Central memory CD4-positive, alpha-beta T cell (primary cell): ENCODE measurements at places on chromosomes 3 and 15.
A peak's percentile ranks its signal among the peaks of the same experiment; 100 is the strongest.

DNA sequence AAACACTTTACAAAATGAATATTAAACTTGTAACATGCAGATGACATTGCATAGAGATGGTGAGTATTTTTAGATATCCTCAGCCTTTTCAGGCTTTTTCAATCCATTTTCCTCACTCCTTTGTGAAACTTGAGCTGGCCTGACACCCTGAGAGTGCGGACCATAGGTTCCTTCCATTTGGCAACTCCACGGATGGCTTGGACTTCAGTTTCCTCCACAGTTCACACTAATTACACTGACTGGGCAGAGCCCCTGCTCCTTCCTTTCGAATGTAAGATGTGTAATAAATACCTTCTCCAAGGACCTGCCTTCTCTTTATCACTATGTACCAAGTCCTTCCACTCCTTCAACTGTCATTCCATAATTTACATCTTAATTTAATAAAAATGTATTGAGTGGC, 141.7 kb upstream of the LRIG1 start:
- no peak for DNase-seq

DNA sequence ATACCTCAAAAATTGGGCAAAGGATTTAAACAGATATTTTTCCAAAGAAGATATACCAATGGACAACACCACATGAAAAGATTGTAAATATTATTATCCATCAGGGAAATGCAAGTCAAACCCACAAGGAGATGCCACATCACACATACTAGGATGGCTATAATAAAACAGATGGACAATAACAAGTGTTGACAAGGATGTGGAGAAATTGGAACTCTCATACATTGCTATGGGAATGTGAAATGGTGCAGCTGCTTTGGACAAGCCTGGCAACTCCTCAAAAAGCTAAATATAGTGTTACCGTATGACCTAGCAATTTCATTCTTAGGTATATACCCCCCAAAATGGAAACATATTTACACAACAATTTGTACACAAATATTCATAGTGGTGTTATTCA, 59.3 kb downstream of the PPCDC start:
- DNase-seq, result no peak

- peak; percentile 40 for DNase-seq
These were observed 3.5 kb downstream of the CSK start for GRCh38 chr15:74785194-74786032.

GRCh38 chr15:88181613-88182012, 74.9 kb downstream of the NTRK3 start:
- DNase-seq, result no peak

- no peak for DNase-seq
These were observed 63.2 kb downstream of the ILDR1 start for GRCh38 chr3:121958801-121959200.

DNA sequence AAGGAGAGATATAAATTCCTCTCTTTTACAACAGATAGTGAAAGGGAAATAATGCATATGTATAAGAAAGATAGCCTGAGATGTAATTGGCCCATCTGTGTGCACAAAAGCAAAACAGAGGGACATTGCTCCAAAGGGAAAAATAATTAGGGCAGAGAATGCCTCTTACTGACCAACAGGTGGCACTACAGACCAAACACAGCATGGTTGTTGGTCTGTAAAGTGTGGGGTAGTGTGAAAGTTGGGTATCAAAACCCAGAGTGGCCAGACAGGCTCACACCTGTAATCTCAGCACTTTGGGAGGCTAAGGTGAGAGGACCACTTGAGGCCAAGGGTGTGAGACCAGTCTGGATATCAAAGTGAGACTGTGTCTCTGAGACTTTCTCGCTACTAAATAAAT, 4.5 kb upstream of the TLNRD1 start:
- DNase-seq, result no peak

- DNase-seq, result no peak
These were observed 209.9 kb upstream of the SLC2A2 start for GRCh38 chr3:171236265-171237008.

DNA sequence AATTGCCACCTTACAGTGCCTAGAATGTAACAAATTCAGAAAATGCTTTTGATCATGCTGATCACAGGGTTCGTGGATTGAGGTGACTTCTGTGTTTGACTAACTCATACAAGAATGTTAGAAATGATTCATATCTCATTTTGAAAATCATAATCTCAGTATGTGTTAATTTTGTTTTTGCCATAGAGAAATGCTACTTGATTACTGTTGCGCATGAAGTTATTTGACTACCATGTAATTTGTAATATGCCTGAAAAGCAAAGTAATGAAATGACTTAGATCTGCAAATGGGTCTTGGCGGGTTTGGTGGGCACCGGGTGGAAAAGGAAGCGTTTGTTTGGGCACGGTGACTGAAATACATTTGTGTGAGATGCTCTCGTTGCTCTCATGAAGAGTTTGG, 173.6 kb upstream of the BHLHE40 start:
- no peak for DNase-seq

DNA sequence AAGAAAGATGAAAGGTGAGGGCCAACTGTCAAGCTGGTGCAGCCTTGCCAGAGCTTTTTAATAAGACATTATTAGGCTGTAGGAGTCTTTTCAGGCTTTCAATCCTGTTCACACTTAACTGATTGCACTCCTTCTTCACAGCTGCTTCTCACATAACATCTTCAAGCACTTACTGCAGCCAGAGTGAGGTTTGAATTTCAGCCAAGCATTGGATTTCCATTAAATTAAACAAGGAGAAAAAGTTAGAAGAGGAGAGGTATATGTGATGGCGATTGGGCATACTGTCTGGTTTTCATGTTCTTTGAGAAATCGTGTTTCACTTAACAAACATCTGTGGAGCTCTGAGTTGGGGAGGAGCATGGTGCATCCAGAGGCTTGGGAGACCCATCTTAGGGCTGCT, 392.8 kb upstream of the LRRC3B start:
- no peak for DNase-seq

GRCh38 chr3:23650371-23651140, 155.2 kb upstream of the UBE2E1 start:
- no peak for DNase-seq

DNA sequence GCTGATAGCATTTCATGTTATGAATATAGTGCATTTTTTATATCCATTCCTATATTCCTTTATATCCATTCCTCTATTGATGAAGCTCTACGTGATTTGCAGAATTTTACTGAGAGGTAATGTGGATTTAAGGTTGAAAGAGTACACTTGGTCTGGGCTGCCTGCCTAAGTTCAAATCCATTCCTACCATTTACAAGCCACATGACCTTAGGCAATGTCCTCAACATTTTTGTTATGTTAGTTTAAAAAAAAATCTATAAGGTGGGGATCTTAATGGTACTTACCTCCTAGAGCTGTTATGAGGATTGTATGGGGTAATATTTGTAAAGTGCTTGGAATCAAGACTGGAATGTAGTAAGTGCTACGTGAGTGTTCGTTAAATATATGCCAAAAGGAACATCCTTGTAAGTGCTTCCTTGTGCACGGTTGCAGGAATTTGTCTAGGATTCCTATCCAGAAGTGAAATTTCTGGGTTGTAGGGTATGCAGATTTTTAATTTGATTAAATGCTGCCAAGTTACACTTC, 11.2 kb upstream of the VEPH1 start:
- DNase-seq, result no peak

- DNase-seq, result no peak
These were observed 350.9 kb upstream of the POU1F1 start for GRCh38 chr3:87627316-87627715.

GRCh38 chr15:28219116-28219515, 102.9 kb downstream of the HERC2 start:
- no peak for DNase-seq
